Activated T-helper 17 cell treated with anti-CD3 and anti-CD28 coated beads, Interleukin-2, amount 50 U/mL, for 72 hours (primary cell): ENCODE measurements at places on chromosomes 1 and 21. TPM values are rescaled to one million over a fixed set of nuclear protein-coding genes. Genes with fewer than 3 reads are reported as not detected.

GRCh38 chr1:15735304-15736037, 587 bp upstream of the SLC25A34 start:
- ATAC-seq = no peak

DNA sequence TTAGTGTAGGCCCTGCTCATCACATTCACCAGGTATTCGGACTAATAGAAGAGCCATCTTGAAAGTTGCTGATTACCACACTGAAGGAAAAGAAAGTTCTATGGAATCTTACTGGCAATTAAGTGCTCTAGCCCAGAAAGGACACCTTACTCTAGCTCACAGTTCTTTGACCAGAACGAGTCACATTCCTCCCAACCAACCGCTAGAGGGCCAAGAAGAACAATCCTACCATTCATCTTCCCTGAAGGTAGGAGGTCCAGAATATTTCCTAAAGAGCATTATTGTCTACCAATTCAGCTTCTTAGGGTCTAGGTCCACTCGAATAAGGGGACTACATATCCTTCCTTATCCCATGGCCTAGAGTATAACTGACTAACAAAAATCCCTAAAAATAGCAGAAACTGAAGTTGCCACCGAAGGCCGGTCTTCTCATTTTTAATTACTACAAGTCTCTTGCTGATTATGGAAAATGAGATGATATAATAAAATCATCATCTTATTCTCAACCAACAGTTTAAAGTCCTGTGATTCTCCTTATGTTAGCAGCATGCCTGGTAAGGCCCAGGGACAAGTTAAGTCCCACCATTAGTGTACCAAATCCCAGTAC, 2.7 kb upstream of the FMO1 start:
- ATAC-seq = no peak

DNA sequence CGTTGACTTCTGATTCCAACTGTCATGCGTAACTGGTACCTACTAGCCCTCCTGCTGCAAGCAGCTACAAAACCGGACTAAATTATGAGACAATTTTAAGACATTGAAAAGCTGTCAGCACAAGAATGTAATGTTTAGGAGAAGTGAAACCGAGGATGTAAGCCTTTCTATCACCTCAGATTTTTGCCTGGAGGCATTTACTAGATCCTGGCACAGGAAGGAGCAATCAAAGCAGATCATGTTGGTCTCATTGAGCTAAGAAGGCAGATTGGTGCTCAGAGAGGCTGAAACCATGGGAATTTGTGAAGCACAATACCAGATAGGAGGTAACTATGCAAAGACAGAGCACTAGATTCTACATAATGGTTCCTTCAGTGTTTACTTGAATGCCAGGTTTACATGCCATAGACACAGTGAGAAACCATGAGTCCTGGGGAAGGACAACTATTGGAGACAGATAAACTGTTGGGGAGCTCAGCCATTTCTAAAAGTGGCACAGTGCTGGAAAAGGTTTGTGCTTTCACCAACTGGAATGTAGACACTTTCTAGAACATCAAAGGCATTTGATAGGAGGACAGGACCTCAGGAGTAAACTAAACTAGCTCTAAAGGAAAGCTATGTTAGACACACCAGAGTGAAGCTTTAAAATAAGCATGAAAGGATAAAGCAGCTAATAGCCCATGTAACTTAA, 179.4 kb downstream of the LYPLAL1 start:
- ATAC-seq = no peak

DNA sequence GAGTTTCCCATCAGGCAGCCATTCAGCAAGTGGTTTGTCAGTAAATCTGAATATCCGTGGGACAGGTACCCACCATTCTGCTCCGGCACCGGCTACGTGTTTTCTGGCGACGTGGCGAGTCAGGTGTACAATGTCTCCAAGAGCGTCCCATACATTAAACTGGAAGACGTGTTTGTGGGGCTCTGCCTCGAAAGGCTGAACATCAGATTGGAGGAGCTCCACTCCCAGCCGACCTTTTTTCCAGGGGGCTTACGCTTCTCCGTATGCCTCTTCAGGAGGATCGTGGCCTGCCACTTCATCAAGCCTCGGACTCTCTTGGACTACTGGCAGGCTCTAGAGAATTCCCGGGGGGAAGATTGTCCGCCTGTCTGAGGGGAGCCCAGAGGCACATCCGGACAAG, 48.4 kb downstream of the B3GALT5 start:
- no peak for ATAC-seq

GRCh38 chr1:97007840-97008604, 286.4 kb downstream of the PTBP2 start:
- no peak for ATAC-seq

DNA sequence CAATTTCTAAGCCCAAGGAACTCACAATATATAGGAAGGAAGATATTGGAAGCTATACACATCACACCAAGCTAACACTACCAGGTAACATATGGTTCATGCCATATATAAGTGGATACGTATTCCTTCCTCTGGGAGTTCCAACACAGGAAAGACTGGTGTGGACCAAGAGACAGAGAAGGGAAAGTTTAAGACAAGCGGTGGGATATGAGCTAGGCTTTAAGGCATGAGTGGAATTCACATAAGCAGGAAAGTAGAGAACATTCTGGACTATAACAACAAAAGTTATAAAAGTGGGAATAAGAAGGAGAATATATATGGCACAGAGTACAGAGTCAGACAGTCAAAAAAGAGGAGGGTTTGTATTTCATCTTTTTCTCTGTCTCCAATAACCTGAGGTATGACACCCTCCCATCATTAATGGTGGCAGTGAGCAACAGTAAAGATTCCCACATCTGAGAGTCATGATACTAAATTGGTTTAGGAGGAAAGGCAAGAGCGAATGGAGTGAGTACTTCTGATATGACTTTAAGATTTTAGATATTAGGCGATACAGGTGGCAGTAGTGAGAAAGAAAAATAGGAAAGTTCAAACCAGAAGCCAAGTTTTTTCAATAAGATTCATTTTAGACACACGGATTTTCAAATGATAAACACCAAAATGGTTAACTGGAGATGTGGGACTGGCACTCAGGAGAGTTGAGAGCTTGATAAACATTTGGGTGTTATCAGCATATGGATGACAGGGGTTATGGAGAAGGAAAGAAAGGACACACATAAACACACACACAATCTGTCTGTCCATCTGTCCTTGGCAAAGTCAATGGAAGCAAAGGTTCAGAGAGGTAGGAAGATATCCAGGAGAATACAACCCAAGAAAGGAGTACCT, 87.4 kb upstream of the TTC39A start:
- ATAC-seq = no peak

C1orf185 gene
- not detected for total RNA-seq

DNA sequence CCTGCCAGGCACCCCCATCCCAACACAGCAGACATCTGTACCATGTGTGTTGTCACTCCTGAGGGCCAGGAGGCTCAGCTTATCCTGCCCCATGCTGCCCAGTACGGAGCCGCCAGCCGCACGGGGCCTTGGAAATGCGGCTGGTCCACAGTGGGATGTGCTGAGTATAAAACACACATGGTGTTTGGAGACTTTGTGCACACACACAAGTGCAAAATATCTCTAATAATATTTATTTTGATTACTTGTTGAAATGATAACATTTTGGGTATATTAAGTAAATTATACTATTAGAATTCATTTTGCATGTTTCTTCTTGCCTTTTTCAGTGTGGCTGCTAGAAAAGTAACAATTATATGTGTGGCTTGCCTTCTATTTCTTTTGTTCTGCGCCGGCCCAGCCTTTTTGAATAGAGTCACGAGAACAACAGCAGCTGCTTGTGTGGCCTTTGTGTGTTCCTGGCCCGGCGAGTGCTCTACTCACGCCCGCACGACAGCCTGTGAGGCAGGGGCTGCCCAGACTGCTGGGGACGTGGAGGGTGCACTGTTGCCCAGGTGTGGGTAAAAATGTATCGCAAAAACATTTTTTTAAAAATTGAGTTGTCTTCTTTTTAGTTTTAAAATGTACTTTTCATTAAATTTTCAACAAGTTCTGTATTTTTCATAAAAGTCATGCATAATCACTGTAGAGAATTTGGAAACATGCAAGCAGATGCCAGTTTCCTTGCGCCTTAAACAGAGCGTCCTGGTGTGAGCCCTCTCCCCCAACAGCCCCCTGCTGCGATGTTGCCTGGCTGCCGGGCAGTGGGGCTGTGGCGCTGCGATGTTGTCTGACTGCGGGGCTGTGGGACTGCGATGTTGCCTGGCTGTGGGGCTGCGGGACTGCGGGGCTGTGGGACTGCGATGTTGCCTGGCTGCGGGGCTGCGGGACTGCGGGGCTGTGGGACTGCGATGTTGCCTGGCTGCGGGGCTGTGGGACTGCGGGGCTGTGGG, 35.5 kb downstream of the COQ8A start:
- ATAC-seq = no peak

GRCh38 chr1:19373211-19374082, 61.3 kb downstream of the SLC66A1 start:
- no peak for ATAC-seq

GRCh38 chr1:163799190-163799805, 477.5 kb downstream of the NUF2 start:
- no peak for ATAC-seq

DNA sequence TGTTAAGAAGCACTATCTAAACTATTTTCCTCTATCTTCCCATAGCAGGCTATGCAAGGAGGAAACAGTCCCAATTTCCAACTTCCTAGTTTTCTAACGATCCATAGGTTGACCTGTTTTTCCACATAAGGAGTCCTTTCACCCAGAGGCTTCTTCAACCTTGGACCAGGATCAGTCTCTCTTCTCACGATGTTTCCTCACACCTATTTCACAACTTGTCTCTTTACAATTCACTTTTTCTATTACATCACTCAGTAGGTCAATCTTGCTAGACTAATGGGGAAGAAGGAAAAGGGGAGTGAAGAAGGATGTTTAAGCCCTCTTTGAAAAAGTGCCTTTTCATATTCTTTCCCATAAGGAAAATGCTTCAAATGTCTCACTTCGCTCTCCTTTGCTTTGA, 15.9 kb downstream of the PALMD start:
- no peak for ATAC-seq

DNA sequence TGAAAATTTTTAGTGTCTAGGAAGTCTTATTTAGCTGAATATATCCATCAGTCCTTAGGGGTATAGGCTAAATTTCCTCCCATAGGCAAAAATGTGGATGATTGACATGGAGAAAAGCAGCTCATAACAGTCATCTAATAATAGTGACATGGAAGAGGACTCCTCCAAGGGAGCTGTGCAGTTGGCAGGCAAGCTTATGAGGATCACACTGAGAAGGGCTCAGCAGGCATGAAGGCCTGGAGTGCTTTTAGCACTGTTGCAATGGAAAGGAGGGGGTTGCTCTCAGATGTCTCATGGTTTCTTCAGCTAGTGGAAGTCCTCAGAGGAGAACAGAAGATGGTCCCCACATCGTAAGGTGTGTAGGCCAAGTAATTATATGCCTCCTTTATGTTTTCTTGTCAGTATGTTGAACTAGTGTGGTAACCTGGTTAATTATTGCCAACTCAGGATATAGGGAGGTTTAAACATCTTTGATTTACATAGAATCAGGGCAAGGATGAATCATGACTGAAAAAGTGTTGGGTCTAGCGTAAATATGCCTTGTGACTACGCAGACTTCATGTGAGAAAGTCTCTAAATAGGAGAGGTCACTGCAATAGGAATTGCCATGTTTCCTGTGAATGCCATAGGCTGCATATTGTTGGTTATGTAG, 18.9 kb downstream of the VN1R5 start:
- no peak for ATAC-seq

DNA sequence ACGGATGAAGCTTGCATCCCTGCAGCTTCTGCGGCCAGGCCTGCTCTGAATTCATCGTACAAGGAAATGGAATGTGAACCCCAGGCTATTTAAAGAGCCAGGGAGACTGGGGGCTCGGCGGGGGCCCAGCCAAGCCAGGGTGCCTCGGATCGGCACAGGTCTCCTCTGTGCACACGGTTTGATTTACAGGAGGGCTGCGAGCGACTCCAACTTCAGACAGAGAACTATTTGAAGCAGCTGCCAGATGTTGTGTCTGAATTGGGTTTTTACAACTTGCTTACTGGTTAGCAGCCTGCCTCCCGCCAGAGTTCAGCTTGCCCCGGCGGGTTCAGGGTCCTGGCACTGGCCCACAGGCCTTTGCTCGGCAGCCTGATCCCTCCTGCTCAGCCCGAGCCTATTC, 83.2 kb downstream of the SPSB1 start:
- no peak for ATAC-seq

VWA5B1 gene
- not detected for total RNA-seq

- no peak for ATAC-seq
Measured at GRCh38 chr21:42049578-42050430, 21.3 kb upstream of the UMODL1 start.

MCOLN2 gene
- 25.6 TPM for total RNA-seq

- no peak for ATAC-seq
Measured at GRCh38 chr21:32958288-32959002, 67.3 kb upstream of the OLIG2 start.

MIXL1 gene
- not detected for total RNA-seq

- ATAC-seq = no peak
Measured at GRCh38 chr1:240173836-240174235, 82.2 kb downstream of the FMN2 start.

UBE4B gene
- total RNA-seq = 47.4 TPM

DNA sequence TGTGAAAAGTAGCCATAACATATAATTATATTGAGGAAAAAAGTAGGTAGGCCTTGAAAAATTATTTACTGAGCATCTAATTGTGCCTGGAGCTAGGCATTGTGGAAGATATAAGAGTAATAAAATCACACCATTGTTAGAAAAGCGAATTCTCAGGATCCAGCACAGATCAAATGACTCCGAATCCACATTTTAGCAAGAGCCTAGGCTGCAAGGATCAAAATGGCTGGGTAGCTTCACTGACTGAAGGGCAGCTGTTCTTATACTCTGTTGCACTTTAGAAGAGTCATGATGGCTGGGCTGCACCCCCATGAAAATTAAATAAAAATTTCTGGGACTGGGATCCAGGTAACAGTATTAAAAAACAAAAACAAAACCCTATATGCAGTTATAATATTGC, 67.6 kb upstream of the HMCN1 start:
- no peak for ATAC-seq

CD48 gene
- 179 TPM for total RNA-seq

- ATAC-seq = no peak
Measured at GRCh38 chr1:24878775-24879742, 51.0 kb downstream of the RUNX3 start.

FCER1A gene
- not detected for total RNA-seq
